ENCODE measurements at places on chromosomes 7 and 10. TPM values are rescaled to one million over a fixed set of nuclear protein-coding genes. Genes with fewer than 3 reads are reported as not detected.
A peak's percentile ranks its signal among the peaks of the same experiment; 100 is the strongest.

C10orf105 gene
- total RNA-seq: 0.43 TPM

GRCh38 chr10:116810895-116811294 is 38.4 kb upstream of the ENO4 start:
- H3K27me3 ChIP-seq: peaks cover 28% of the 10 kb centered on the region
- no peaks in the 10 kb centered on the region for H3K4me1 ChIP-seq
- DNase-seq: no peak
- no peak overlapping the region for H3K27ac ChIP-seq
- H3K36me3 ChIP-seq: no peaks in the 10 kb centered on the region
- H3K4me3 ChIP-seq: no peak overlapping the region

GRCh38 chr10:17831896-17832295 is 22.7 kb downstream of the MRC1 start:
- no peak overlapping the region for H3K4me3 ChIP-seq
- peaks cover 7% of the 10 kb centered on the region for H3K27me3 ChIP-seq
- no peak for DNase-seq
- H3K36me3 ChIP-seq: no peaks in the 10 kb centered on the region
- H3K27ac ChIP-seq: no peak overlapping the region

DNA sequence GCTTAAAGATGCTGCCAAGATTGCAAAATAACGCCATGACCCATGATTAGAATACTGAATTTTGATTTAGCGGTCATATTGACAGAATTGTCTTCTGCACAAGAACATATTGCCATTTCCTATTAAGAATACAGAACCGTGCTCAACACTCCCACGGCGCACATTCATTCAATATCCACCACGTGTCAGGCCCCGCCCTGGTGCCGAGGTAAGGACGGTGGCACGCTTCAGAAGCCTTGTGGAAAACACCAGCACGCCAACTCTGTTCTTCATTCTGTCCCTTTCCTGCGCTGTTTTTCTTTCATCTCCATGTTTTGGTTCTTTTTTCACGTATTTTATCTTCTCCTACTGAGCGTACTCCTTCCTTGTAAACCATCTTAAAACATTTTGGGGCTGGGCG is 189.3 kb downstream of the ZMYND11 start:
- peaks cover 3% of the 10 kb centered on the region for H3K36me3 ChIP-seq
- DNase-seq: no peak
- no peak overlapping the region for H3K27ac ChIP-seq
- H3K4me3 ChIP-seq: no peak overlapping the region

ZNF804B gene
- total RNA-seq: not detected

DNA sequence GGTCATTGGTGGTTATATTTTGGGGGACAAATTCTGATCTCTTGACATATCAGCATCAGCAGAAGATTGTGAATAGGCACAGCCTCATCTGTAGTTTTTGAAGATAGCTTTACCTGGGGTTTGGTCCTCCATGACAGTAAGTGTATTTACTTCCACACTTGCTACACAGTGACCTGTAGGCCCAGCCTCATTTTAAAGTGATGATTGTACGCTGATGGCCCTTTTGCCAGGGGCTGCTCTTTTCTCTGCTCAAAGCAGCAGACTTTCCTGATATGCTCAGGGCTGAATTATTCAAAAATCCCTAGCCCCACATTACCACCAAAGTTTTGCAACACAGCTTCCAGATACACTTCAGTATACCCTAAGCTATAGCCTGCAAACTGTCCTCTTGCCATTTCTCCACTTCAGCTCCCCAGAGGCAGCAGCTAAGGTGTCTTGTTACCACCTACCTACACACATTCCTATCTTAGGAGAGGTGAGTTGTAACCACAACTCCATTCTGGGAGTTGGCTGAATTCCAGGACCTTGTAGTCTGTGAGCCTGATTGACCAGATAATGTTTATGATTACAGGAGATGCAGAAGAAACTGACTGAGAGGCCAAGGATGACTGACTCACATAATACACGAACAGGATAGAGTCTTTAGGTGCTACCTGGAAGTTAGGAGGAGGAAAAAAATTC is 6.0 kb downstream of the ASB4 start:
- no peak for DNase-seq
- no peak overlapping the region for H3K4me3 ChIP-seq
- no peaks in the 10 kb centered on the region for H3K36me3 ChIP-seq

GRCh38 chr10:93799155-93799708 is 41.5 kb downstream of the LGI1 start:
- H3K36me3 ChIP-seq: no peaks in the 10 kb centered on the region
- no peak for DNase-seq
- H3K4me1 ChIP-seq: no peaks in the 10 kb centered on the region

- peak overlapping the region; percentile 21 for H3K27ac ChIP-seq
- no peaks in the 10 kb centered on the region for H3K36me3 ChIP-seq
These were observed 45.4 kb upstream of the GDF10 start for GRCh38 chr10:47254611-47255010.

SFTPA2 gene
- not detected for total RNA-seq

- no peak overlapping the region for H3K27ac ChIP-seq
- no peak for DNase-seq
- H3K4me3 ChIP-seq: no peak overlapping the region
- no peaks in the 10 kb centered on the region for H3K27me3 ChIP-seq
- H3K36me3 ChIP-seq: peaks cover 25% of the 10 kb centered on the region
These were observed 30.1 kb downstream of the BTAF1 start for GRCh38 chr10:91953600-91954160.

ABCA13 gene
- not detected for total RNA-seq

GRCh38 chr7:28666154-28666553 is 253.8 kb downstream of the CREB5 start:
- H3K27me3 ChIP-seq: peaks cover 36% of the 10 kb centered on the region
- H3K4me3 ChIP-seq: no peak overlapping the region
- H3K36me3 ChIP-seq: peaks cover under 1% of the 10 kb centered on the region
- H3K27ac ChIP-seq: no peak overlapping the region
- H3K4me1 ChIP-seq: peaks cover 15% of the 10 kb centered on the region
- no peak for DNase-seq

- no peak for DNase-seq
- H3K36me3 ChIP-seq: no peaks in the 10 kb centered on the region
- H3K4me1 ChIP-seq: no peaks in the 10 kb centered on the region
- H3K27me3 ChIP-seq: no peaks in the 10 kb centered on the region
These were observed 110.2 kb downstream of the FZD1 start for GRCh38 chr7:91374321-91374989.

CPA4 gene
- not detected for total RNA-seq

DNA sequence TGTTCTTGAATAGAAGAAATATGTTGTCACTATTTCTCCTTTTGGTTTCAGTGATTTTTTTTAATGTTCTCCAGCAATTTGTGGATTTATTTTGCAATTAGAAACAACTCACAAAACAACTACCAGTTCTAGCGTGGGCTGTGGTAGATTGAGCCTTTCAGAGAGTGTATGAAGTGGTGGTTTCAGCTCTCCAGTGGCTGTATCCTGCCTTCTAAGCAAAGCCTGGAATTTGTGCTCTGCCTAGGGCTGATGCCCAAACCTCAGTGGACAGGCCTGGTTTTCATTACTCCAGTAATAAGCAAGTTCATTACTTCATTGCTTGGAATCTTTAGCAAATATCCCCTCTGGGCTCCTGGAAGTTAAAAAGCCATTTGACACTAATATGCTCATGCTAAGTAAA is 35.9 kb downstream of the APBB1IP start:
- no peak overlapping the region for H3K4me3 ChIP-seq
- H3K4me1 ChIP-seq: peaks cover 90% of the 10 kb centered on the region
- H3K27ac ChIP-seq: peak overlapping the region; percentile 26
- no peaks in the 10 kb centered on the region for H3K27me3 ChIP-seq
- H3K36me3 ChIP-seq: peaks cover 3% of the 10 kb centered on the region

GRCh38 chr10:54665095-54665494 is 135.9 kb downstream of the PCDH15 start:
- DNase-seq: no peak
- no peak overlapping the region for H3K27ac ChIP-seq
- H3K4me1 ChIP-seq: no peaks in the 10 kb centered on the region
- no peaks in the 10 kb centered on the region for H3K27me3 ChIP-seq
- H3K36me3 ChIP-seq: no peaks in the 10 kb centered on the region
- no peak overlapping the region for H3K4me3 ChIP-seq

SEMA3C gene
- total RNA-seq: not detected

ZSCAN25 gene
- total RNA-seq: 32.4 TPM

SRRM3 gene
- total RNA-seq: 0.12 TPM

DNA sequence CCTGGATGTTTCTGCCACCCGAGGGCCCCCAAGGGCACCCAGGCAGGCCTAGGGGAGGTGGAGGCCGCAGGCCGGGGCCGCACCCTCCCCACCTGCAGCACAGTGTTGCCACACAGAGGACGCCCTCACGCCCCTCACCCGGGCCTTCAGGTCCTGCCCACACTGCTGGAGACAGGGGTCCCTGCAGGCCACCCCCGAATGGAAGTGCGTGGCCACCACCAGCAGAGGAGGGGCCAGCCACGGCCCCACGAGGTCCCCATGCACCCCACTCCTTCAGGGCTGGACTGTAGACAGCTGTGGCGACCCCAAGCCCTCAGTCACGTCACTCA is 35.4 kb downstream of the ADAP1 start:
- no peaks in the 10 kb centered on the region for H3K27me3 ChIP-seq
- H3K4me3 ChIP-seq: no peak overlapping the region
- H3K36me3 ChIP-seq: peaks cover 2% of the 10 kb centered on the region
- peaks cover 35% of the 10 kb centered on the region for H3K4me1 ChIP-seq
- no peak overlapping the region for H3K27ac ChIP-seq
- peak; percentile 0 for DNase-seq

GIMAP6 gene
- total RNA-seq: 35.1 TPM

- H3K27me3 ChIP-seq: no peaks in the 10 kb centered on the region
- no peak overlapping the region for H3K4me3 ChIP-seq
- no peak for DNase-seq
These were observed 40.5 kb downstream of the DNAJB12 start for GRCh38 chr10:72314263-72314662.

IFIT1B gene
- total RNA-seq: not detected

PSMA2 gene
- total RNA-seq: 107 TPM

- H3K4me3 ChIP-seq: no peak overlapping the region
- peaks cover 12% of the 10 kb centered on the region for H3K27me3 ChIP-seq
- H3K4me1 ChIP-seq: no peaks in the 10 kb centered on the region
- DNase-seq: no peak
- H3K36me3 ChIP-seq: peaks cover 9% of the 10 kb centered on the region
These were observed 52.3 kb upstream of the CYP2C18 start for GRCh38 chr10:94631077-94631875.

DNA sequence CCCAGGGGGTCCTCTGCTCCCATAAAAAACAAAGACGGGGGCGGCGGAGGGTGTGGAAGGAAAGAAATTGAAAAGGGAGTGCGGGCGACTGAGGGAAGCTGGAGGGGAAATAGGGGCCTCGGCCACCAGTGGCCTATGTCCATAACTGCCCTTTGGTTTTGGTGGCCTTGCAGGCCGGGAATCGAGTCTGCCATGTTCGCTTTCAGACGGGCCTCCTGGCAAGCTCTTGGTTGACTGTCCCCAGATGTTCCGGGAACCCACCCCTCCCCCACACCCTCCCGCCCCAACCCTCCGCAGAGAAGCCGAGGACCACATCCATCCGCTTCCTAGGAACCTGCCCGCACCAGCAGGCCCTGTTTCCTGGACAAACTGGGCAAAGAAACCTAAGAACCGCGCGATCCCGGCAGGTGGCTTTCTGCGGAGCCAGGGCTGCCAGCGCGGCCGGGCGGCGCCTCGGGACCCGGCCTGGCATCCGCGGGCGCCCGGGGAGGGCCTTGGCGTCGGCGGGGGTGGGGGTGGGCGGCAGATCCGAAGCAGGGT is 20.0 kb upstream of the GATA3 start:
- H3K27me3 ChIP-seq: peaks cover 69% of the 10 kb centered on the region
- H3K4me1 ChIP-seq: peaks cover 33% of the 10 kb centered on the region
- H3K4me3 ChIP-seq: peak overlapping the region; percentile 76
- peaks cover 7% of the 10 kb centered on the region for H3K36me3 ChIP-seq
